ENCODE measurements at places on chromosomes 6 and 20.

DNA sequence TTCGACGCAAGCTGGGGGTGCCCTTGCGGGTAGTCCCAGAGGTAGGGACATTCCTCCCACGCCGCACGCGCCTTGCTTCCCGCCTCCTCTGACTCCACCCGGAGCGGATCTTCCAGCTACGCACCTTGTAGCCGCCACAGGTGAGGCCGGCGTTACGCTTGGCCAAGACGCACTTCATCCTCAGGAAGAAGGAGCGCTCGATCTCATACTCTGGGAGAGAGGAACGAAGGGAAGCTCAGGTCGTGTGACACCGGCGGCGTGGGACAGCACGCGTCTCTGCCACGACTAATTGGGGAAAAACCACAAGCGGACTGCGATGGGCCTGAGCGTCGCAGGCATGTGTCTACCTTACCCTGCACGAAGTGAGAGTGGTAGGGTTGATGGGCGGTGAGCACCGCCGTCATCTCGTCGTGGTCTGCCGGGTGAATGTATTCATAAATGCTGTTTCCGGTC lies 15.5 kb downstream of the SIM1 start:
- no peak for DNase-seq

- no peak for DNase-seq
Measured at GRCh38 chr6:150767571-150768018, 97.9 kb upstream of the MTHFD1L start.

GRCh38 chr6:150620244-150620643 lies 20.6 kb downstream of the PLEKHG1 start:
- no peak for DNase-seq

DNA sequence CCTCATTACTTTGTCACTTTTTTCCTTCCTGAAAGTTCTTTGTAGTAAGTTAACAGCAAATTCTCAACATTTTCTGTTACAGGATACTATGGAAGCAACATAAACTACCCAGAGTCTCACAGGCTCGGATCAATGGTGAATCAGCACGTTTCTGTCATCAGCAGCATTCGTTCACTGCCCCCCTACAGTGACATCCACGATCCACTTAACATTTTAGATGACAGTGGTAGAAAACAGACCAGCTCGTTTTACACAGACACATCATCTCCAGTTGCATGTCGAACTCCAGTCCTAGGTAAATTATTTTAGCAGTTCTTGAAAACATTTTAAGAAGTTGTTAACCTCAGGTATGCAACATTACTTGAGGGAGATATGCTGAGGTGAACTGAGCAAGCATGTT lies 51.6 kb downstream of the RFX6 start:
- no peak for DNase-seq

DNA sequence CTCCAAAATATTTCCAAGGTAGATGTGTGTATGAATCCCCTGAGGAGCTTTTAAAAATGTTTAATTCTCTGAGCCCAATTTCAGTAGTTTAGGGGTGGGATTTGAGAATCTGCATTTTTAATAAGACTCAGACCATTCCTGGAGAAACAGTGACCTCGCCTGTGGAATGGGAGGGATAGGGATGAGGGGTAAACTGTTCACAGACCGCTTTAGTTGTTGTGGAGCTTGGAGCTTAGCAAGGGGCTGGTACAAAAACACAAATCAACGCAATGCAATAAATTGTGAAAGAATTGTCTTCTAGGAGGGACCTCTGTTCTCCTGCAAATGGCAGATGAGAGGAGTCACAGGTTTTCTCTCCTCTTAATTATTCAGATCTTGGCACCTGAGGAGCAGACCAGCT lies 239.3 kb upstream of the SULF2 start:
- DNase-seq: no peak

- no peak for DNase-seq
Measured at GRCh38 chr20:42186337-42186736, 568.2 kb upstream of the CHD6 start.

GRCh38 chr6:55141611-55142010 lies 32.7 kb upstream of the HCRTR2 start:
- no peak for DNase-seq

- no peak for DNase-seq
Measured at GRCh38 chr6:78614961-78615360, 252.4 kb upstream of the IRAK1BP1 start.

- DNase-seq: no peak
Measured at GRCh38 chr6:159170333-159170672, 1.1 kb downstream of the FNDC1 start.

DNA sequence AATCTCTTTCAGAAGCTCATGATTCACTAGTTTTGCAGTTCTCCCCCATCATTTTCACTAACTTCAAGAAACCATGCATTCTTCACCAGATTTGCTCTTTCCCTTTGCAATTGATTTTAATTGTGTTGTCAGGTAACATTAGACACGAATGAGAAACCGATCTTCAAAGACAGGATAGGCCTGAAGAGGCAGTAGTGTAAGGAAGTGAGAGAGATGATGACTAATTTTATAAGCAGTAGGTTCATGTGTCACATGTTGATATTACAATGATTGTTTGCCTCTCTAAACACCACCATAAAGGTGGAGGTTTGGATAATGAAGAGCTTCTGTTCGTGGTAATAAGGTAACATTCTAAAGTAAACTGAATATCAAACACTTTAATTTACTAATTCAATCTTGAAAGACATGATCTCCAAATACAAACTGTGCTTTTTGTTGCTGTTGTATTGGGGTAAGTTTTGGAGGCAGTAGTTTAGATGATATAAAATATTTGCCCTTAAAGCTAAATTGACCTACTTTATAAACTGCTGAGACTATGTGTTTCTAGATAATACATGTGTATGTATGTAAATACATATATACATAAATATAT lies 207.2 kb downstream of the PHACTR1 start:
- no peak for DNase-seq

DNA sequence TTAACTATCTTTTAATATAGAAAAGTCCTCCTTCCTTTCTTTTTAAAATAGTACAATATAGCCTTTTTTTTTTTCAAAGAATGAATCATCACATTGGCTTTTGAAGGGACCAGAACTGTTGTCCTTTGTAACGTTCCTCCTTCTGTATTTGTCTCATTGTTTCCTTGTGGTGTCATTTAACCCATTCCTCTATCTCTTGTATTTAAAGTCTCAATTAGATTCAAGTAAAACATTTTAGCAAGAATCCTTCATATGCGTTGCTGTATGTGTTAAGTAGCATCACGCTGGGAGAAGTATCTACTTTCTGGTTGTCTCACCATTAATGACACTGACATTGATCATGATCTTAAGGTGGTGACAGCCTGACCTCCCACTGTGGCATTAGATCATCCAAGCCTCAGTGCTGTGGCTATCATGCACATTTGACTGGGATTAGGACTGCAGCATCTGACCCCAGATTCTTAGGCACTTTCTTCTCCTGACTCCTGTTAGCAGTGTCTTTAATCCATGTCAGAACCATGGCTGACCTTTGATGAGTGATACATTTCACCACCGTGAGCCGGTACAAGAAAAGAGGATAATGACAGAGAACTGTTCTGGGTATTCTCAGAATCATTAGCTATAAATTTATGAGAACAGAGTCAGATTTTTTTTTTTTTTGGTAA lies 67.5 kb upstream of the TFB1M start:
- no peak for DNase-seq

DNA sequence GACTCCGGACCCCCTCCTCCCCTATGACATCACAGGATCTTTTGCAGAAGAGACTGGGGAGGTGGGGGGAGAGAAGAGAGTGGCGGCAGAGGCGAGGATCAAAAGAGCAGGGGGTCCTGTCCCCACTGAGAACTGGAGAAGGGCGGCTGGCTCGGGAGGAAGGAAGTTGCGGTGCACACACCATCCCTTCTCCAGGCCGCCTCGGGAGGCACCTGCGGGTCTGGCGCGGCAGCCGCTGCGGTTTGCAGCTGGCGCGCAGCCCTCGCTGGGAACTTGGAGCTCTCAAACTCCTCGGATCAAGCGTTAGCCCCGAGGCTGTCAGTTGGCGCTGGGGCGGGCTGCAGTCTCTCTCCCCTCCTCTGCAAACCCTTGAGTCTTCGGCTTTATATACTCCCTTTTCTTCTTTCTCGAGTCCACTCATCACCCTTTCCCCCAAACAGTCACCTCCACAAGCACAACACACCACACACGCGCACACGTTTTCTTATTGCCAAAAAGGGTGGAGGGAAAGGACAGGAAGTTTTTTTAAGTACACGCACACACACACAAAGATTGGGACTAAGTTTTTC lies 180.7 kb downstream of the TBXT start:
- no peak for DNase-seq

GRCh38 chr6:140319209-140319608 lies 944.8 kb upstream of the CITED2 start:
- DNase-seq: no peak

GRCh38 chr20:21014528-21014927 lies 91.6 kb downstream of the LINC00237 start:
- DNase-seq: no peak

- DNase-seq: no peak
Measured at GRCh38 chr6:170160628-170161611, 130.0 kb downstream of the DLL1 start.

GRCh38 chr6:135323979-135324378 lies 142.9 kb downstream of the MYB start:
- no peak for DNase-seq

DNA sequence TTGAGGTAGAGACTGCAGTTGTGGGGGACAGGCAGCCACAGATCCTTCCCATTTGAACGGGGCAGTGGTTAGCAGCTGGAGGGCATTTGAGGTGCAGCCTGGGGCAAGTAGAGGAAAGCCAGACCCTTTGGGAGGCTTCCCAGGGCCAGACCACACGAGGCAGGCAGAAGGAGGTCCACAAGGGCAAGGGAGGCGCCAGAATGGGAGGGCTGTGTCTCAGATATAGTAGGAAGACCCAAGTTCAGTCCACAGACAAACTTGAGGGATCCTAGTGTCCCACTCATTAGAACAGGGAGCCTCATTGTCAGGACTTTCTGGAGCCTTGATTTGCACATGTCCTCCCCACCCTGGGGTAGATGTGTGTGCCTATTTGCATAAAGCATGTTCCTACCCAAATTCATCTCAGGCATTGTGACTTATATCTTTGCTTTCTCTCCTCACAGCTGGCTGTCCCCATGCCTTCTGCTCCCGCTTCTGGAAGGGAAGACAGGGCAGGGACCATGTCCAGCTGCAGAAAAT lies 166.0 kb downstream of the VEGFA start:
- DNase-seq: no peak

- DNase-seq: no peak
Measured at GRCh38 chr6:91683240-91683639, 1096.4 kb upstream of the MAP3K7 start.

GRCh38 chr6:30325150-30325872 lies 1.4 kb upstream of the TRIM39 start:
- no peak for DNase-seq

DNA sequence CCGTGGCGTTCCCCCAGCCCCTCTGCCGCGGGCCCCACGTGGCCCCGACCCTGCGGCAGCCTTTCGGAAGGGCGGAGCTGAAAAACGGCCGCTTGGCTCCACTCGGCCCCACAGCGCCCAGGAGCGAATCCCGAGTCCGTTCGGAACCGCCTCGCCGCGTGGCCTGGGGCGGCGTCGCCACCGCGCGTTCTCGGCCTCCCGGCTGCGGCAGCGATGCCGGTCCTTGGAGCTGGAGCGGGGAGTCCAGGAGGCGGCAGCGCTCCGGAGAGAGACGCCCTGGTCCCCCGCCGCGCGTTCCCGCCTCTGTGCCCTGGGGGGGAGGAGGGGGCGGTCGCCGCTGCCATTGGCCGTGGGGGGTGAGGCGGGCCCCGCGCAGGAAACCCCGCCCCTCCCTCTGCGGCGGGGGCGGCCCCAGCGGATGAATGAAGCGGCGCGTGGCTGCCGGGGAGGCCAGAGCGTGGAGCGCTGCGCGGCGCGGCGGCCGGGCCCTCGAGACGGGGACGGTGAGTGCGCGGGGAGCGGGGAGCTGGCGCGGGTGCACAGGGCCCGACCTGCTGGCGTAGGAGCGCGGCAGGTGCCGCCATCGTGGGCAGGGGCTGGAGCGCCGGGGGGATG lies at the start of gene SLCO4A1:
SLCO4A1 (plus strand) TSS at position 453 of the 615 bp plus-strand sequence. CDS start 13,952 bp downstream, outside the sequence.
- no peak for DNase-seq

DNA sequence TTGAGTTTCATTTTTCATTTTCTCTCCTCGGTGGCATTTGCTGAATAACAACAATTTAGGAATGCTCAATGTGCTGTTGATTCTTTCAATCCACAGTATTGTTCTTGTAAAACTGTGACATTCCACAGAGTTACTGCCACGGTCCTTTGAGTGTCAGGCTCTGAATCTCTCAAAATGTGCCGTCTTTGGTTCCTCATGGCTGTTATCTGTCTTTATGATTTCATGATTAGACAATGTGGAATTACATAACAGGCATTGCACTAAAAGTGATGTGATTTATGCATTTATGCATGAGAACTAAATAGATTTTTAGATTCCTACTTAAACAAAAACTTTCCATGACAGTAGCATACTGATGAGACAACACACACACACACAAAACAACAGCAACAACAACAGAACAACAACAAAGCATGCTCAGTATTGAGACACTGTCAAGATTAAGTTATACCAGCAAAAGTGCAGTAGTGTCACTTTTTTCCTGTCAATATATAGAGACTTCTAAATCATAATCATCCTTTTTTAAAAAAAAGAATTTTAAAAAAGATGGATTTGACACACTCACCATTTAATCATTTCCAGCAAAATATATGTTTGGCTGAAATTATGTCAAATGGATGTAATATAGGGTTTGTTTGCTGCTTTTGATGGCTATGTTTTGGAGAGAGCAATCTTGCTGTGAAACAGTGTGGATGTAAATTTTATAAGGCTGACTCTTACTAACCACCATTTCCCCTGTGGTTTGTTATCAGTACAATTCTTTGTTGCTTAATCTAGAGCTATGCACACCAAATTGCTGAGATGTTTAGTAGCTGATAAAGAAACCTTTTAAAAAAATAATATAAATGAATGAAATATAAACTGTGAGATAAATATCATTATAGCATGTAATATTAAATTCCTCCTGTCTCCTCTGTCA lies 88.1 kb downstream of the SNAP25 start:
- DNase-seq: no peak

DNA sequence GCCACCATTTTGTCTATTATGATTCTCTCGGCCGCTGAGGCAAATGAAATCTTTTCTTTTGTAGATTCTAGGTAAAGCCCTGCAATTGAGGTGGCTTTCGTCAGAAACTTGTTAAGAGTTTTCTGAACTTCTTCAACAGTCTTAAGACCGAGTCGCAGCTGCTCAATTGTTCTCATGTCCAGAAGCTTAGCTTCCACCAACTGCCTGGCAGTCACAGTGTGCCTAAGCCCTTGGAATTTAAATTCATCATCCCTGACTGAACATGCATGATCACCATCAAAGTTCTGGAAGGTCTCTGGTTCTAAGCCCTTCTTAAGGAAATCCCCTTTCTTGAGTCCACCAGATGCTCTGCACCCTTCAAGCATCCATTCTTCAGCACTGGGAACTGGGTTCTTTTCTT lies 25.7 kb downstream of the DST start:
- no peak for DNase-seq

GRCh38 chr6:6781172-6781872 lies 192.8 kb downstream of the LY86 start:
- no peak for DNase-seq

Data from C1 segment of cervical spinal cord (tissue), 14 donors.